ENCODE measurements at places on chromosomes 11 and 22.

GRCh38 chr11:119389611-119390254 lies 8.2 kb upstream of the USP2 start:
- no peak for DNase-seq

GRCh38 chr11:33525789-33526188 lies 174.8 kb downstream of the C11orf91 start:
- no peak for DNase-seq

- no peak for DNase-seq
Measured at GRCh38 chr22:36366291-36366708, 21.5 kb downstream of the MYH9 start.

GRCh38 chr22:44971651-44972362 lies 38.0 kb downstream of the PHF21B start:
- no peak for DNase-seq

DNA sequence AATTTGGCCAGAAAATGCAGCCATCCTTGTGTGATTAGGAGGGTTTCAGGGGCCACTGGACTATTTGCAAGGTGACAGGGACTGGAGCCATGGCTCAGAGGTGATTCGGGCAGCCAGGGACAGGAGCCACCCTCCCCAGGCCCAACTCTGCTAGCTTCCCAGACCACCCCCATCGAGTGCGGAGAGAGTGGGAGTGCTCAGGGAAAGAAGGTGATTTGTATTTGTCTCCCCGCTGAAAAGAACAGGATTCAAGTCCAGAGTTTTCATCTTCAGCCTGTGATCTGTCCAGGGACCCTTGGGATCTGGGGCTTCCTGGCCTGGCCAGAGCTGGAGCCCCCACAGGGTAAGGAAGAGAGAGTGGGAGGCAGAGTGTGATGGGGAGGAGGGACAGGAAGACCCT lies 22.4 kb upstream of the TEF start:
- no peak for DNase-seq

GRCh38 chr11:65899356-65900124 lies 648 bp downstream of the FOSL1 start:
- peak; percentile 61 for DNase-seq

DNA sequence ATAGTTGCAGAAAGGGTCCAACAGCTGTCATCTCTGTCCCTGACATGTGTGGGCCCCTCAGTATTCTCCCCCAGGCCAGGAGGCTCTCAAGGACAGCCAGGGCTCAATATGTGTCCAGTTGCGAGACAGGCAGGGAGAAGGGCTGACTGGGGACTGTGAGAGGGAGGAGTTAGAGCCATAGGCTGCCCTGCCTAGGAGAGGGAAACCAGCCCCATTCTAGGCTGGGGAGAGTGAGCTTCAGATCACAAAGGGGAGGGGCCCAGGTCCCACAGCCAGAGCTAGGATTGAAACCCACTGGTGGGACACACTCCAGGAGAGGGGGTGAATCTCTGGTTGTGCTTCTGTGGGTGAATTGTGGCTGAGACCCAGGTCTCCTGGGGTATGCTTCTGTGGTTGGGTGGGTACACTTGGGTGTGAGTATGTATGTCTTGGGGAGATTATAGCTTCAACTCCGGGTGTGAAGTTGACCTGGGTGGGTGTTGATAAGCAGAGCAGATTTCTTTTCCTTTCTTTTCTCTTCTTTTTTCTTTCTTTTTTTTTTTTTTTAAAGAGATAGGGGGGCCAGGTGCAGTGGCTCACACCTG lies 2.1 kb upstream of the CARNS1 start:
- DNase-seq, result no peak

DNA sequence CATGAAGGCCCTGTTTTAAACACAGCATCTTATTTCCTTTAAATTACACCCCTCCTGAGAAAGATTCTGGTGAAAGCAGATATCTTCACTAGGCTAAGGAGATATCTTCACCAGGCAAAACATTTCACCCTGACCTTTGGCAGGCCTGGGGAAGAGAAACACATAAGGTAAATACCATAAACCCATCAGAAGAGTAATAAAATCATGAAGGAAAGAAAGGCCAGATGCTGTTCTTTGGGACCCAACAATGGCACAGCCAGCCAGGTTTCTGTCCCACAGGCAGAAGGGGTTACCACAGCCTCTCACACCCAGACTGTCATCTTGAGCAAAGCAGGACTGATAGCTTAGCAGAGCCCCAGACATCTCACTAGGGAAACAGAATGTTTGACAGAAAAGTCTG lies 125.4 kb downstream of the CCDC34 start:
- DNase-seq, result no peak

DNA sequence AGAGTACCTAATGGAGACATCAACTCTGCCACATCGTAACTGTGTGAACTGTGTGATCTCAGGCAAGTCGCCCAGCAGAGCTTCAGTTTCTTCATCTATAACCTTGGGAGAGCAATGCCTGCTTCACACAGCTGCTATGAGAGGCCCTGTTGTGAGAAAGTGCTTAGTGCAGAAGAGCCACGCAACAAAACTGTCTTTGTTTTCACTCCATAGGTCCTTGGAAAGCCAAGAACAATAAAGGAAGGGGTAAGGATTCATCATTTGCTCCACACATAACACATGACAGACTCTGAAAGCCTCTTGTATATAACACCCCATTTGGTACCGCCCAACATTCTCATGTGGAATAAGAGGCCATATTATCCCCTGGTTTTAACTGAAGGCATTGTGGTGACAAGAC lies 231.9 kb upstream of the ISX start:
- DNase-seq, result no peak

- no peak for DNase-seq
Measured at GRCh38 chr11:112962579-112963367, 1.6 kb downstream of the NCAM1 start.

DNA sequence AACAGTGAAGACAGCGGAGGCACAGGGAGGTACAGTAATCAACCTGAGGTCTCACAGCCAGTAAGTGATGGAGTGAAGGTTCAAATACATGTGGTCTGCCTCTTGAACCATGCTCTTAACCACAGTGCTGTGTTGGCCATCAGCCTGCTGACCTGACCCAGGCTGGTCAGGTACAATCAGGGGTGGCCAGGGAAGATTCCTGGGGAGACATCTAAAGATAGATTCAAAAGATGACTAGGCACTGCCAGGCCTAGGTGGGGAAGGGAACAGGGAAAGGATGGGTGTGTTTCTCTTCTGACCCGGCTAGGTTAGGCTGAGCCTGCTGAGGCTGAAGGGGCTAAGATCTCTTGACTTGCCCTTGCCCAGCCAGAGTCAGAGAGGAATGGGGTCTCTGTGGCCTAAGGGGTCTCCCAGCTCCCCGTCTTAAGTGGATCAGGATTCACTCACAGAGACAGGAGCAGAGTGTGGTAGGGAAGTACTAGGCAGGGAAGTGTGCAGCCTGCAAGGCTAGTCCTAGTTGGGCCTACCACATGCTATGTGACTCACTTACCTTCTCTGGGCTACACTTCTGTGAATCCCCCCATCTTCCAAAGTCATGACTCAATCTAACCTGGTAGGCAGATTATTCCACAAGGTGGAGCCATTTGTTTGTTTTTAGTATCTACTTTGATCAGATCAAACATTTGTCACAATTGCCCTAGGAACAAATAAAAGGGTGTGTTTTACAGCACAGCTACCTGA lies 10.4 kb upstream of the SREBF2 start:
- peak; percentile 84 for DNase-seq

DNA sequence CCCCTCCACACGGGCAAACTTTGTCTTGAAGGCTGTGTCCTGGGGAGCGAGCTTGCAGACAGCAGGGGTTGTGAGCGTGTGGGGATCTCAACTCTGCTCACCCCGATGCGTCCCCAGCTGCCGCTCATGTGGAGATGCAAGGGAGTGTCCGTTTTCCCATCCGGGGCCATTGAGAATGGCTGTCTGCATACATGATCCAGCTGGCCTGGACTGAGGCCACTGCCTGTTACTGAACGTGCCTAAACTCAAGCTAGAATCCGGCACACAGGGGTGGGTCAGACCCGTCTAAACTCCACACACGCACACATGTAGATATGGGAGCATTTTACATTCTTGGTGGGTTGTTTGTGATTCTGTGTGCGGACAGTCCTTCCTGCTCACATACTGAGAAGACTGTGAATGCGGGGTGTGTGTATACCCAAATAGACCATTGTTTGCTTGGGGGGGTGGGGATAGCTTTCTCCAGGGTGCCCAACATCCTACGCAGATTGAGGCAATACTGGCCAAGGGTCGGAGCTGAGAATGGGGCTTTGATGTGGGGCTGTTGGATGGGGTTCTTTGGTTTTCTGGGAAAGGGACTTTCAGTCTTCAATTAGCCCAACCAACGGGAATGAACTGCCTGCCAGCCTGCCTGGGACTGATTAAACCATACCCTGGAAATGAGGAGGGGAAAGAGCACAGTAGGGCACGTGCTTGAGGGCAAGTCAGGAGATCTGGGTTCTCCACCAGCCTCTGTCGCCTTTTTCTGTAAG lies 60.4 kb downstream of the ST3GAL4 start:
- no peak for DNase-seq

DNA sequence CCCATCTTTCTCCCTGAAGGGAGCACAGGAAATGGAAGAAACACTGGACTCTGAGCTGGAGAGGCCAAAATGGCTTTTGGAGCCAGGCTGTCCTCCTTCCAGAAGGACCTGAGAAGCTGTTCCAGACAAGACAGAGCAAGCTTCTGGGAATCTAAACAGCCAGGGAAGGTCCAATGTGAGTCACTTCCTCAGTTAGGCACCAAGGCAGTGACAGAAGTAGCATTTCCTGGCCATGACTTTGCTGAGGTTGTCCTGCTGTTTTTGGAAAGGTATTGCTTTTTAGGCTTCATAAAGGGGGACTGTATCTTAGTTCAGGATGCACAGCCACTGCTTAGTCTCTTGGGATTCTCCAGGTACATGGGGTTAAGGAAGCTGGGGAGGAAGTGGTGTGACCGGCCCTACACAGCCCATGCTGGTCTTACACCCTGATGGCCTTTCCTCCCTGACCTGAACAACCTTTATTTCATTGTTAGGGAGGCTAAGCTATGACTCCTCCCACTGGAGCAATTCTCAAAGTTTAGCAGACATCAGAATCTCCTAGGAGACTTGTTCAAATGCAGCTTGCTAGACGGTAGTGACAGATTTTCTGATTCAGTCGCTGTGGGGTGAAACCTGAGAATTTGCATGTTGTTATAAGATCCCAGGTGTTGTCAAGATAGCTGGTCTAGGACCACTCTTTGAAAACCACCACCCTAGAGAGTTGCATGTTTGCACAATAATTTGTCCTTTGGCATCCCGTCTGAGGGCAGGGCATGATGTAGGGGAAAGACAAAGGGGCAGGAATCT lies 6.8 kb upstream of the INSC start:
- no peak for DNase-seq

DNA sequence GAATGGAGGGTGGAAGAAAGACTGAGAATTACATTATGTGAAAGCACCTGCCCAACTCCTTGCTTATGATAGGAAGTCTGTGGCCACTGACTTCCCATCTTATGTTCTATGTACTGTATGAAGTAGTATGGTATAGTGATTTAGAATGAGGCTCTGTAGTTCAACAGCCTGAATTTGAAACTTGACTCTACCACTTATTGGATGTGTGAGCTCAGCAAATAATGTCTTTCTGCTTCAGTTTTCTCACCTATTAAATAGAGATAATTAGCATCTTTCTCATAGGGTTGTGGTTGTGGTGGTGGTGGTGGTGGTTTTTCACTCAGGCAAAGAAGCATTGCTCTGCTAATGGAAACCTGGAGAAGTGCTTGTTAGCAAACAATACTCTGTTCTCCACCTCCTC lies 121.6 kb downstream of the PAX6 start:
- no peak for DNase-seq

- no peak for DNase-seq
Measured at GRCh38 chr11:75334976-75335375, 16.5 kb downstream of the ARRB1 start.

- DNase-seq, result no peak
Measured at GRCh38 chr11:46723359-46723680, 4.3 kb downstream of the F2 start.

DNA sequence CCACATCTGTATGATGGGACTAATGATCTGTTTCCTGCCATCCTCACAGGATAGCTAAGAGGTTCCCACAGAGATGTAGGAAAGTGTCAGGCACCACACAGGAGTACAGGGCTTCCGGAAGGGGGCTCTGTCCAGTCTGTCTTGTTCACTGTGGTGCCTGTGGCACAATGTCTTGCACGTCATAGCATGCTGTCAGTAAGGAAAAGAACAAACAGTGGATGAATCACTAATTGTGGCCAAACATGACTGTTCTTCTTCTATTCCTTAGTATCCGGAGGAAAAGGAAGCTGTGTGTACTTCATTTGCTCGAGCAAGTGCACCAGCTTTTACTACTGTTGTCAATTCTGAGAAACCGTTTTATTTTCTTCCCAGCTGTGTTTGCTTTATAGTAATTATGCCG lies 73.4 kb upstream of the YWHAH start:
- no peak for DNase-seq

- no peak for DNase-seq
Measured at GRCh38 chr11:67290801-67291200, 1.7 kb downstream of the ANKRD13D start.

- DNase-seq, result no peak
Measured at GRCh38 chr11:15758857-15759465, 597.4 kb downstream of the SOX6 start.

DNA sequence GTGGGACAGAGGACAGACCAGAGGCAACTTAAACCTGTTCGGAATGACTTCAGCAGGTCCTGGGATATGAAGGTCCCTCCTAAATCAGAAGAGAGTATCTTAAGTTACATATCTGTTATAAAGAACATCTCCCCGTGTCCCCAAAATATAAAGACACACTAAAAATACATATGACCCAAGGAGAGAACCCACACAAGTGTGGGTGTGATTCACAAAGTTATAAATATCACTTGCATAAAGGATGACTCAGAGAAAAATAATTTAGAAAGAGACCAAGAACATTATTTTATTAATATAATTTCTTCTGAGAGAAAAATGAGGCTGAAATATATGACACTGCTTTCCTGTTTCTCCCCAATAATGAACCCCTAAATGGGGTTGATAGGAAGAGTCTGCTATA lies 14.2 kb downstream of the OR5B21 start:
- no peak for DNase-seq

- no peak for DNase-seq
Measured at GRCh38 chr11:35050541-35050995, 88.4 kb upstream of the CD44 start.

DNA sequence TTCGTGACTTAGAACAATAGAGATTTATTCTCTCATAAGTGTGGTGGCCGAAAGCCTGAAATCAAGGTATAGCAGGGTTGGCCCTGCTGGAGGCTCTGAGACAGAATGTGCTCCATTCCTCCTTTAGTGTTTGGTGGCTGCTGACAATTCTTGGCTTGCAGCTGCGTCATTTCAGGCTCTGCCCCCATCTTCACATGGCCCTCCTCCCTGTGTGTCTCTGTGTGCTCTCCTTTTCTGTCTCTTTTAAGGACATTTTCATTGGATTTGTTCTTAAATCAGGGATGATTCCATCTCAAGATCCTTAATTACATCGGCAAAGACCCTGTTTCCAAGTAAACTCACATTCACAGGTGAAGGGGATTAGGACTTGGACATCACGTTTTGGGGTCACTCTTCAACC lies 10.2 kb upstream of the APOL6 start:
- DNase-seq, result no peak

DNA sequence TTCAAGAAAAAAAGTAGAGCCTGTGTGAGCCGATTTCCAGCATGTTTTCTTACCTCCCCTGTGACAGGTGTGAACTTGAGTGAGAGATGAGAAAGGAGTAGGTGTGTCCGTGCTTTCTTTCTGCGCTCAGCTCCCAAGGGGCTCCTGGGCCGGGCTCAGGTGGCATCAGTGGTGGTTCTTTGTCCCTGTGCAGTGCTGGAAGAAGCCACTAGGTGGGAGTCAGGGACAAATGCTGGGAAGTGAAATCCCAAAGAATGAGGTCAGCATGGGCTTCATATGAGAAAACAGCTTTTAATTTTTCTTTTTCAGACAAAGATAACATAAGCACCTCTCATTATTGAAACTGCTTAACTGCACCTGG lies 57.8 kb downstream of the PPFIBP2 start:
- no peak for DNase-seq

Data from CD4-positive, alpha-beta T cell treated with Interleukin-12 subunit alpha and Interleukin-12 subunit beta, for 1 hour (primary cell).